ENCODE measurements at places on chromosomes 11 and 22.

- no peak for DNase-seq
Observed at GRCh38 chr11:102632026-102632425, 6.9 kb upstream of the MMP20 start.

DNA sequence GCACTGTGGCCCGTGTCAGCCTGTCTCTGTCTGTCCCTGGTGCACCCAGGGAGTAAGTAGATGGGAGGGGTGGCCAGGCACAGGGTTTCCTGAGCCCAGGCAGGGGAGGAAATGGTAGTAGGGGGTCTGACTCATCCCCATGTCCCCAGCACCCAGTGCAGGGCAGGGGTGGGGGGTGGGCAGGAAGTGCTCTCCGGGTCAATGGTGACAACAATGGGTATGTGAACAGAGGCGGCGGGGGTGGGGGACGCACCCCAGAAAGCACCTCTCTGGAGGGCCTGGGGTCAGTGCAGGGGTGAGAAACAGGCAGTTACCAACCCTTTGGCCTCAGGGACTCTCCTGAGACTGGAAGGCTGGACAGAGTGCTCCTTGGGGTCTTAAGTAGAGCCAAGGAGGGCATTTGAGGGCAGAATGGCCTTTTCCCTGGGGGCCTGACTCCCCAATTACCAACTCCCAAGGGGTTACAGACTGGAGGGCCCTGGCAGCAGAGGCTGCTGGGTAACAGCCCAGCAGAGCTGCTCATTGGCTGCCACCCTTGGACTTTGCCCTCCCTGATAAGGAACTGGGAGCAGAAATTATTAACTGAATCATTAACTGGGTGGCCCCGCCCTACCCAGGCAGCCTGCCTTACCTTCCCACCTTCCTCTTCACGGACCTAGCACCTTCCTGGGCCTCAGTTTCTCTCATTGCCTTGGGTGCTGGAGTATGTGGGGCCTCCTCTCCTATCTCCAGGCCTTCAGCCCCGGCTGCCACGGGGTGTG lies 4.2 kb downstream of the MYRF start:
- peak; percentile 78 for DNase-seq

DNA sequence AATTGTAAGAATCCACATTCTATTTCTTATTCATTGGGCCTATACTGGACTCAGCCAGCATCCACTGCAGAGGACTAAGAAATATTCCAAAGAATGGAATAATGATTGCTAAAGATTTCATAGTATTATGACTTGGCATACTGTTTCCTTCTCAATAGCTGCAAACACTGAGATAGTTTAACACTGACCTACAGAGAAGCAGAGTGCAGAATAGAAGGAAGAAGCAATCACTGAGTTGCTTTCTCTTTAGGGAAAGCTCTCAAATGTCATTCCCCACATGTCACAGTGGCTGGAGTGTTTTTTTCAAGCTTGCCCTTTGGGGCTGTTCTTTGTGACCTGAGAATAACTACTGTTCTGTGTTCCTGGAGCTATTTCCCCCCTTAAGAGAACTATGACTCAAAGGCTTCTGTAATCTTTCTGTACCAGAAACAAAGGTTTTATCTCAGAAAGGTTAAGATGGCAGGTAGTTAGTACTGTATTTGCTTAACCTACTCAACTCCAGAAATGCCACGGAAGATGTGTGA lies 243.6 kb upstream of the LUZP2 start:
- DNase-seq = no peak

DNA sequence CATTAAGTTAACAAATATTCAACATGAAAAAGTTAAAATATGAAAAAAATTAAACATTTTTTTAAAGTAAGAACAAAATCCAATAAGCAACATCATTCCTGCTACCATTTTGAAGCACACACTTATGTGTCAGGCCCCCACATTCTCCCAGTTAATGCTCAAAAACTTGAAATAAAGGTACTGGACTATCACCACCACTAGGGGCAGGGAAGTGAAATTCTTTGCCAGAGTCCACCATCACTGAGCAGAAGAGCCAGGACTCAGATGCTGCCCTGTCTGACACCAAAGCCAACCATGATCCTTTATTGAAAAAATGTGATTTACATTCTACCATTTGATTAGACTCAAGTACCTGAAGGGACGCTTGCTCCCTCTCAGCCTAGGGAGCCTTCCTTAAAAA lies 39.1 kb downstream of the PITPNB start:
- peak; percentile 65 for DNase-seq

GRCh38 chr22:38713921-38714320 lies 8.2 kb downstream of the GTPBP1 start:
- no peak for DNase-seq

GRCh38 chr11:118838905-118839553 lies 44.7 kb upstream of the CXCR5 start:
- no peak for DNase-seq

- no peak for DNase-seq
Observed at GRCh38 chr11:34013898-34014571, 37.5 kb upstream of the CAPRIN1 start.

GRCh38 chr22:31489632-31490495 lies at the start of gene EIF4ENIF1:
Gene EIF4ENIF1 (minus strand): TSS chr22:31489842. CDS start chr22:31488718, 1,124 bp downstream.
- DNase-seq = peak; percentile 91
